ENCODE measurements at places on chromosomes 7 and 10. TPM values are rescaled to one million over a fixed set of nuclear protein-coding genes. Genes with fewer than 3 reads are reported as not detected.

CALML3 gene
- not detected for total RNA-seq

GTF2I gene
- 106 TPM for total RNA-seq

SSC4D gene
- total RNA-seq, result not detected

PDE6C gene
- 1.2 TPM for total RNA-seq

CALML5 gene
- not detected for total RNA-seq

TCAF2 gene
- 6.7 TPM for total RNA-seq

MMP21 gene
- not detected for total RNA-seq

TRIM73 gene
- total RNA-seq, result 1.9 TPM

CPA4 gene
- total RNA-seq, result 32.7 TPM

BICC1 gene
- 12.8 TPM for total RNA-seq

PVRIG gene
- 0.48 TPM for total RNA-seq

GLI3 gene
- total RNA-seq, result 17.1 TPM

MYPN gene
- 1.4 TPM for total RNA-seq

VAX1 gene
- 0.96 TPM for total RNA-seq

IKZF1 gene
- total RNA-seq, result 40.9 TPM

MARVELD1 gene
- total RNA-seq, result 29.1 TPM

BUD31 gene
- 127 TPM for total RNA-seq

CD36 gene
- 34.4 TPM for total RNA-seq

FAM131B gene
- 7.2 TPM for total RNA-seq

SEMA3C gene
- total RNA-seq, result 93.4 TPM

ADAM8 gene
- total RNA-seq, result 6.3 TPM

HOXA3 gene
- total RNA-seq, result 0.96 TPM

PRLHR gene
- total RNA-seq, result 1.4 TPM

AGR2 gene
- total RNA-seq, result 18.3 TPM

LAMB4 gene
- 0.96 TPM for total RNA-seq

LRRD1 gene
- total RNA-seq, result 4.1 TPM

PHKG1 gene
- total RNA-seq, result 2.4 TPM

PTPN20 gene
- total RNA-seq, result 11.1 TPM

IFIT1B gene
- 26.5 TPM for total RNA-seq

PIK3CG gene
- 10.6 TPM for total RNA-seq

ADCYAP1R1 gene
- total RNA-seq, result 0.48 TPM
